Effector CD4-positive, alpha-beta T cell (primary cell): ENCODE measurements at places on chromosomes 7 and 10.

- DNase-seq: no peak
Measured at GRCh38 chr10:71735709-71736569, 16.4 kb upstream of the C10orf105 start.

- DNase-seq: no peak
Measured at GRCh38 chr10:132392184-132392800, 4.7 kb upstream of the PWWP2B start.

GRCh38 chr7:98922392-98923187 lies 44.3 kb downstream of the TRRAP start:
- DNase-seq: no peak

DNA sequence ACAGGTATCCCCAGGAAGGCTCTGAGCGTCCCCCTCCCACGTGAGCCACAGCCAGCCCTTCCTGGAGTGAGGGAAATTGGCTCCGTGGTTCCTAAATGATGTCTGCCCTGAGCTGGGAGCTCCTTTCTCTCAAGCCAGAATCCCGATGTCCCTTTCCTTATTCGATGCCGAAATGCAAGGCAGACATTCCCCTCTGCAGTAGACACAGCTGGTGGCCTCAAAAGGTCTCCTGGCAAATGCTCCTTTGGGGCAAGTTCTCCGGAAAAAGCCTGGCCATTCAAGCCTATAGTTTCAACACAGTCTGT lies 98.9 kb downstream of the HIP1 start:
- no peak for DNase-seq

DNA sequence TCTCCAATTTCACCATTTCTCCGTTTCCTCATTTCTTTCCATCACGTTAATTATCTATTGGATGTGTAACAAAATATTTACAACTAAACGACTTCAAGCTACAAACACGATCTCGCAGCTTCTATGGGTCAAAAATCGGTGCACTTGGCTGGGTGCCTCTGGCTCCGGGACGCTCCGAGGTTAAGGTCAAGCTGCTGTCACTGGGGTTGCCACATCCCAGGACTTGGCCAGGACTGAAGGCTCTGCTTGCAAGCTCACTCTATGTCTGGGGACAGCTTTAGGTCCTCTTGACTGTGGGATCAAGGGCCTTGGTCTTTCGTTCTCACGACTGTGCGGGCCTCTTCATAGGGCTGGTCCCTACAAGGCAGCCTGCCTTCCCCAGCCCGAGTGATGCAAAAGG lies 159.7 kb downstream of the CCDC3 start:
- DNase-seq: no peak

DNA sequence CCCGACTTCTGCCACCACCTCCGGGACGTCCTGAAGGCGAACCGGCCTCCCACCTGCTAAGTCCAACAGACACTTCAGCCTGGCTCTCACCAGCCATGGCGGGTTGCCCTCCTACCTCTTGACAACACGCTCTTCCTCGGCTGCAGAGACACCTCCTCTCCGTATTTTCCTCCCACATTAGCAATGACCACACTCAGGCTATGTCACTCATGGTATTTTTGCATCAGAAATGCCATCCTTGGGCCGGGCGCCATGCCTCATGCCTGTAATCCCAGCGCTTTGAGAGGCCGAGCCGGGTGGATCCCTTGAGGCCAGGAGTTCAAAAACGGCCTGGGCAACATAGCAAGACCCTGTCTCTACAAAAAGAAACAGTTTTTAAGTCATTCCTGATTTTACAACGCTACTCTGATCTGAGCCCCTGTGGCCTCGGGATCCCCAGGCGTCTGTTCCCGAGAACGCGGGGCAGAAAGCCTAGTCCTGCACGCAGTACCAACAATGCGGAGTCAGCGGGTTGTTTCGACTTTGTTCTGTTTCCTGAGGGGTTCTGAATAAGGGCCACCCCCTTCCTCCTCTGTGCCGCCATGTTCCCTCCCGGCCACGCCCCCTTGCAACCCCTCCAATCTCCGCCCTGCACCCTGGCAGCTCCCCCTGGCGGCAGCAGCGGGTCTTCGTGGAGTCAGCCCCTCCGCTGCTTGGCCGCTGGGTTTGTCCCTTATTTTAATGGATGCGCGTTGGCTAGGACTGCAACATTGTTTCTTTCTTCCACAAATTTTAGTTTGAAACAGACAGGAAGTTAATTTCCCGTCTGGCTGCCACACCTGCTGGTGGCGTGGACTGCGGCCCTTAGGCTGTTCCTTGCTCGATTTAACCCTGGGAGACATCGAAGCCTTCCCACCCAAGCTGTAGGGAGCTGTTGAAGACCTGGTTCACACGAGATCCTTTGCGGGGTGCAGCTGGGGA lies 9.7 kb upstream of the ZFAND2A start:
- DNase-seq: peak; percentile 92

DNA sequence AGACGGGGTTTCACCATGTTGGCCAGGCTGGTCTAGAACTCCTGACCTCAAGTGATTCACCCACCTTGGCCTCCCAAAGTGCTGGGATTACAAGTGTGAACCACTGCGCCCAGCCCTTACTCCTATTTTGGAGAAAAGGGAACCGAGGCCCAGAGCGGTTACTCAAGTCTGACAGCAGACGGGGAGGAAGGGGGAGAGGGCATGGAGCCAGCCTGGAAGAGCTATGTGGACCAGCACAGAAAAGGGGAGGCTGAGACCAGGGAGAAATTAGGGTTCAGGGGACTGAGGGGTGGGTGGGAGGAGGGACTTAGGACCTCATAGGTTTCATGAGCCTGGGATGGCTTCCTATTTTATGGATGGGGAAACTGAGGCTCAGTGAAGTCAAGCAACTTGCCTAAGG lies 1.5 kb downstream of the SFRP5 start:
- DNase-seq: no peak

GRCh38 chr10:70918851-70919530 lies 30.6 kb upstream of the PCBD1 start:
- DNase-seq: no peak

DNA sequence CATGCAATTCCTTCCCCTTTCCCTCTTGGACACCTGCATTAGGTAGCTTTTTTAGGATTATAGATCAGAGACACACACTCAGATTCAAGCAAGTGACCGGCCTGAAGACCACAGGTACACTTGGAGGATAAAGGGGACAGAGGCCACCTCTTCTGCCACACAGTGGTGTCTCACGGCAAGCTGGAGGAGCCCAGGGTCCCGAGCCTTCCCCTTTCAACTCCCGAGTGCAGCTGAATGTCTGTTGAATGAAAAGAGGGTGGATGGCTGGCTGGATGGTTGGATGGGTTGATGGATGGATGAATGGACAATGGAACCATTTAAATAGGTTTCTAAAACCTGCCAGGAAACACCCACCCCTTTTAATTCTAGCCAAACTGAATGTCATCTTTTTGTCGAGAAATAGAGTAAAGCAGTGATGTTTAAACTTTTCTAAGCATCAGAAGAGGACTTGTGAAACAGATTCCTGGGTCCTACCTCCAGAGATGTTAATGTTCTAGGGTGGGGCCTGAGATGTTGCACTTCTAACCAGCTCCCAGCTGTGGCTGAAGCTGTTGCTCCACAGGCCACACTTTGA lies 49.2 kb upstream of the ZMIZ1 start:
- no peak for DNase-seq

GRCh38 chr7:101386558-101387231 lies 24.0 kb downstream of the COL26A1 start:
- DNase-seq: no peak

- DNase-seq: no peak
Measured at GRCh38 chr10:64142395-64142794, 621.2 kb downstream of the REEP3 start.

GRCh38 chr10:119283818-119284217 lies 76.4 kb downstream of the GRK5 start:
- no peak for DNase-seq

DNA sequence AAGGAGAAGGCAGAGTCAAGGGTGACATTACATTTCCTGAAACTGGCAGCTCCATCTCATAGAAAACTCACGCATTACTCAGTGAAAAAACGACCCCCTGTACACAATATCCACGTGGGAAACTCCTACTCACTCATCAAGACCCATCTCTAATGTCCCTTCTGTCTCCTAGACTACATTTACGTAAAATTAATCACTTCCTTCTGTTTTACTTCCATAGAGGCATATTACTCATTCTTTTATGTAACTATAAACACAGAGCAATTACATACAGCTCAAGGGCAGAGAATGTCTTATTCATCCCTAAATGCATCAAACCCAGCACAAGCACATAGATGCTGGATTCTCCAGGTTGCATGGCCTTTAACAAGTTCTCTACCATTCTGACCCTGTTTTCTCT lies 281.8 kb downstream of the KCNMA1 start:
- no peak for DNase-seq

GRCh38 chr7:34497153-34497777 lies 160.8 kb upstream of the NPSR1 start:
- DNase-seq: no peak

- DNase-seq: no peak
Measured at GRCh38 chr10:10479465-10479864, 538.2 kb upstream of the CELF2 start.

GRCh38 chr7:54946764-54947163 lies 72.1 kb upstream of the EGFR start:
- no peak for DNase-seq

GRCh38 chr7:44743750-44744149 lies 4.9 kb upstream of the ZMIZ2 start:
- no peak for DNase-seq

DNA sequence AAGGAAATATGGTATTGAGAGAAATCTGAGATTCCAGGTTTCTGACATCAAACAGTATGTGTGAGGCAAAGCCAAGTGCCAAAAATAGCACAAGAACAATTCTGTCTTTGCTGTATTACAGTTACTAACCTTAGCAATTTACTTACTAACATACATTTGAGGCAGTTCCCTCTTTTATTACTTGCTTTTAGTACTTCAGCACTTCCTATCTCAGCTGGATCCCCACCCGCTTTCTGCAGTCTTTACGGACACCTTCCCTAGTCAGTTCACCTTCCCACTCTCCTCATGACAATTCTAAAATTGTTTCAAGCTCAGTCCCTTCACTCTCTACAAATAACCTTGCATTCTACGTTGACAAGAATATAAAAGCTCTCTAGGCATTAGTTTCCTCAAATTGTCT lies 79.2 kb downstream of the ELAPOR2 start:
- DNase-seq: no peak

DNA sequence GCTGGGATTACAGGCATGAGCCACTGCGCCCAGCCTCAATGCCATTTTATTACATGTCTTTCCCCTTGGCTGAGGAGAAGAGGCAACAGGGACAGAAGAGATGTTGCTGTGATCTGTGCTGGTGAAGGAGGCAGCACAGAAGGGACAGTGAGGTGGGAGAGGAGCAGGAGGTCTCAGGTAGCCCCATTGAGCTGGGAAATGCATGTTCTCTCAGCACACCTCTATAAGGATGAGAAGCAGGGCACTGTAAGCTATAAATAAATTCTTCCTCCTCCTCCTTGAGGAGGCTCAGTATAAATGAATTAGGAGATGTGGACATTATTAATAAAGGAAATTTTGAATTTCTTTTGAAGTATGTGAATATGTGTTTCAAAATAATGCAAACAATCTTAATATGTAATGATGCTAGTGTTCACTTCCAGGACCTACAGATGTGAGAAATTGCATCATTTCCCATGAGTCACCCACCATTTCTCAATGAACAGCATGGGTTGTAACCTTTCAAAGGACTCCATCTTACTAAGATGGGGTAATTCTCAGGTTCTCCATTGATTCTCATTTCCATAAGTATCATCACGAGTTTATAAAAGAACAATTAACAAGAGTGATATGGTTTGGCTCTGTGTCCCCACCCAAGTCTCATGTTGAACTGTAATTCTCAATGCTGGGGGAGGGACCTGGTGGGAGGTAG lies 88.9 kb upstream of the ODAD2 start:
- DNase-seq: no peak

- no peak for DNase-seq
Measured at GRCh38 chr10:14063531-14064285, 267.0 kb downstream of the FRMD4A start.

GRCh38 chr10:80270887-80271286 lies 18.6 kb downstream of the MAT1A start:
- DNase-seq: no peak

GRCh38 chr7:121262221-121262620 lies 66.6 kb upstream of the WNT16 start:
- DNase-seq: no peak

- no peak for DNase-seq
Measured at GRCh38 chr10:61097026-61097425, 153.0 kb upstream of the RHOBTB1 start.

GRCh38 chr10:64430690-64431323 lies 909.6 kb downstream of the REEP3 start:
- DNase-seq: no peak

GRCh38 chr7:90903841-90904240 lies 307.7 kb downstream of the CDK14 start:
- DNase-seq: no peak

DNA sequence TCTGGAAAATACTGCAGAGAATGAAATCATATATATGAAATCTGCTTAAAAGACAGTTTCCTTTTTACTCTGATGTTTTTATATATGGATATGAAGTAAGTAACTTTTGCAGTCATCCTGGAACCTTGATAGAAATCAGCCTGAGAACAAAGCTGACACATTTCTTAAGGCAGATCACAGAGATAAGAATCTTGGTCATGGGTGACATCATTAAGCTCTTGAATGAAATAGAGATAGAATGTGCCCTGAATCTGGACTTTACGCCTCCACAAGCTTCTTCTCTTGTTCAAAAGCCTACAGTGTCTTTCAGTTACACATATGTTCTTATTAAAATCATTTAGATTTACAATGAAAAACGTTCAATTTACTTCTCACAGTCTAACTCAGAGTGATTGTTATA lies 319.1 kb upstream of the CNTNAP2 start:
- DNase-seq: no peak

DNA sequence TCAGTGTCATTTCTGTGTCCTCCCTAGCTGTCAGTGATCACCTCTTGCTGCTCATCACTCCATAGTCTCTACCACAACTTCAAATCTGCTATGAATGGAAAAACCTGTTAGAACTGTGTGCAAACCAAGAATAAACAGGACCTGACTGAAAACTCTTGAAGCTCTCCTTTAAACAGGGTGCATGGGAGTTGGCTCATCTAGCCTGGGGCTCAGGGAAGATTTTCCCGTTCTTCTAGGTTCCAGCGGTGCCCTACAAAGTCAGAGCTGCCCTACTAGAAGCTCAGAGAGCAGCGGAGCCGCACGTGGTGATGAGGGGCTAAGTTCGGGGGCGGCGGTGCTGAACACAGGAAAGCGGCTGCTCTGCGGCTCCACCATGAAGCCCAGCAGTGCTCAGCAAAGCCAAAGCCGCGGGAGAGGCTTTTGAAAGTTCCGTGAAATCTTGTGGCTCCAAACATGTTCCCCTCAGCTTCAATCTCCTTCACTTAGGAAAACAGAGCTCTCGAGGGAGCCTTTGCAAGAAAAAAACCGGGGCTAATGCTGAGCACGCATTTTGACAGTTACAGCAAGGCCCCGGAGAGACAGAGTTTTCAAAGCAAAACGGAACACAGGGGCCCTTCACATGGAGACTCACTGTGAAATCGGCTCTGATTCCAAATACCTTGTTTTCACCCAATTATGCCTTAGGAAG lies 30.5 kb downstream of the RGS10 start:
- no peak for DNase-seq

GRCh38 chr7:144255471-144255897 lies 9.1 kb downstream of the OR2A7 start:
- DNase-seq: no peak
